Fibroblast of mammary gland (primary cell): ENCODE measurements at places on chromosomes 5 and 9.

- DNase-seq, result no peak
Observed at GRCh38 chr5:126056851-126057622, 366.2 kb upstream of the GRAMD2B start.

DNA sequence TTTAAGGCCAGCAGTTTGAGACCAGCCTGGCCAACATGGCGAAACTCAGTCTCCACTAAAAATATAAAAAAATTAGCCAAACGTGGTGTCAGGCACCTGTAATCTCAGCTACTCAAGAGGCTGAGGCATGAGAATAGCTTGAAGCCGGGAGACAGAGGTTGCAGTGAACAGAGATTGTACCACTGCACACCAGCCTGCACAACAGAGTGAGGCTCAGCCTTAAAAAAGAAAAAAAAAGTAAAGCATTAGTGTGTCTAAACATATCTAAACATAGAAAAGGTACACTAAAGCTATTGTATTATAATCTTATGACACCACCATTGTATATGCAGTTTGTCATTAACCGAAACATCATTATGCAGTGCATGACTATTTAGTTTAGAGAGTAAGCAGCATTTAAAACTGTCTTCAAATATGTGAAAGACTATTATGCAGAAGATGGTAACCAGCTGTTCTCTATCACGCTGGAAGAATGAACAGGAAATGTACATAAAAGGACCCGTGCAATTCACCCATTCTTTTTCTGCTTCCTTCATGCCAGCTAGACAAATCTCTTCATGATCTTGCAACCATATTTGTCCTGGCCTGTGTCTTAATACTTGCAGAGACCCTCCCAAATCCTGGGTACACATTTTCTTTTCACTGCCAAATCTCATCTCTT is 58.6 kb downstream of the ITGA1 start:
- no peak for DNase-seq

GRCh38 chr5:9838916-9839315 is 208.8 kb upstream of the TAS2R1 start:
- DNase-seq, result no peak

GRCh38 chr9:109705515-109705914 is 74.5 kb upstream of the PALM2AKAP2 start:
- peak; percentile 72 for DNase-seq

GRCh38 chr9:117546894-117547678 is 132.2 kb upstream of the ASTN2 start:
- no peak for DNase-seq

DNA sequence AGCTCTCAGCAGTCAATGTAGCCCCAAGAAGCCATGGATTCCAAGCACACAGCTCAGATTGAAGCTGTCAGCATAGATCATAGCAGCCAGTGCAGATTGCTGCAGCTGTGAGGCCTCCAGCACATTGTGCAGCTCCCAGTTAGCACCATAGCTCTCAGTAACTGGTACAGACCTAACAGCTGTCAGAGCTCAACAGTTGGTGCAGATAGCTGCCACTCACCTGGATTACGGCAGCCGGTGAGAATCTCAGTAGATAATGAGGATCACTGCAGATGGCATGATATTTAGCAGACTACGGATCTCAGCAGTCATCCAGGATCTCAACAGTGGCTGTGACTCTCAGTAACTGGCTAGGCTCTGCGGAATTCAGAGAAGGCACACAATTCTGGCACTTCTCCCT is 500.4 kb downstream of the TUSC1 start:
- DNase-seq, result no peak
